ENCODE measurements at places on chromosomes 4 and X.

DNA sequence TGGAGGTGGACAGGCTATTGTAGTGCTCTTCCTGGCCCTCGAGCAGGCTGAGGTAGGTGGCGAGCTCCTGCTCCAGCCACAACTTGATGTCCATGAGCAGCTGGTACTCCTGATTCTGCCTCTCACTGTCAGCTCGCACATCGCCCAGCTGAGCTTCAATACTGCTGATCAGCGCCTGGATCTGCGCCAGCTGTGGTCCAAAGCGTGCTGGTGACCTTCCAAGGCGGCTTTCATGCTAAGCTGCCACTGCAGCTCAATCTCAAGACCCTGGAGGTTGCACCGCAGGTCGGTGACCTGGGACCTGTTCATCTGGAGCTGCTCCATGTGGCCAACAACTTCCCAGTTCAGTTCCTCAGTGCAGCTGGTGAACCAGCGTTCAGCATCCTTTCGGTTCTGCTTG, 31.2 kb downstream of the LRIT3 start:
- no peak for DNase-seq

GRCh38 chr4:83387012-83387411, 52.4 kb upstream of the HPSE start:
- DNase-seq: no peak

GRCh38 chr4:132071815-132072214, 1077.3 kb upstream of the PCDH10 start:
- DNase-seq: no peak

GRCh38 chr4:106231931-106232330, 84.1 kb downstream of the TBCK start:
- no peak for DNase-seq

DNA sequence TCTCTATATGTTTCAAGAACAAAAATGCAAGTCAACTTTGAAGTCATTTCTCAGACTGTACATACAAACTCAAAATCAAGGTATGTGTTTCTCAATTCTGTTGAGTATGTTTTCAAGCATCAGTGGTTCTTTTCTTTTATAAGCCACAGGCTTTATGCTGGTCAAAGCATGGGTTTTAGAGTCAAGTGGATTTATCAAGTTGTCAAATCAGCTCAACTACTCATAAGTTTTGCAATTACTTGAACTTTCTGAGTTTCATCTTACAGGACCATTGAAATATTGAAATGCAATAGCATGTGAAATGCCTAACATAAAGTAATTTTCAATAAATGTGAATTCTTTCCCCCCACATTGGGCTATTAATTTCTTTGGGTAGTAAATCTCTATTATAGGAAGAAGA, 239.9 kb upstream of the DKK2 start:
- DNase-seq: no peak

DNA sequence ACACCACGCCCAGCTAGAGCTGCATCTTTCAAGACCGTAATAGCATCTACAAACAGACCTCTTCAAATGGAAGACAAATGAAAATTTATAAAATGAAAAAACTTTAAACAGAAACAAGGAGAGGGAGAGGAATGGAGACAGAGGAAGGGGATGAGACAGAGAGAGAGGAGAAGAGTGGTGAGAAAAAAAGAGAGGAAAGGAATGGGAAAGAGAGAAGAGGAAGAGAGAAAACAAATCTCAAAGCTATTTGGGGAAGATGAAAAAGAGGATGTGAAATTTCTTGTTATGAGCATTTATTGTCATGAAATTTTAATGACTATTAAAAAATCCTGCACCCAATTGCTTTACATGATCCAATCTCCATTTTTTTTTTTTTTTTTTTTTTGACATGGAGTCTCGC, 726.9 kb downstream of the GRID2 start:
- DNase-seq: no peak

- DNase-seq: no peak
Measured at GRCh38 chrX:103248553-103248952, 6.4 kb downstream of the TCEAL8 start.

- DNase-seq: no peak
Measured at GRCh38 chr4:150591406-150591805, 9.5 kb downstream of the MAB21L2 start.

- no peak for DNase-seq
Measured at GRCh38 chrX:128250621-128251020, 198.4 kb upstream of the ACTRT1 start.

DNA sequence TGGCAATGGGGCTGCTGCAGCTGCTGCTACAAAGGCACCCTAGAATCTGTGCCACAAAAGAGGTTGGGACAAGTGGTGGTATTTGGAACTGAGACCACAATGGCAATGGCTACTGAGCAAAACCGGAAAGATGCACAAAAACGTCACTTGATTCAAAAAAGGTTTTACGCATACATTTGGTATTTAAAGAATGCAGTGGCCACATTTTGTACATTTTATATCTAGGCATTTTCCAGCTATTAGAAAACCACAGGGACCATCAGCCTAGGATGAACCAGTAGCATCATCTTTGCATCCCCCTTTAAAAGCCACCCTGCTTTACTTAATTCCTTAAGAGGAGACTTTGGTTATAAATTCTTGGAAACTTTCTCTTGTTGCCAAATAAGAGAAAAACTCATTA, 104.8 kb upstream of the CXCL13 start:
- DNase-seq: no peak

DNA sequence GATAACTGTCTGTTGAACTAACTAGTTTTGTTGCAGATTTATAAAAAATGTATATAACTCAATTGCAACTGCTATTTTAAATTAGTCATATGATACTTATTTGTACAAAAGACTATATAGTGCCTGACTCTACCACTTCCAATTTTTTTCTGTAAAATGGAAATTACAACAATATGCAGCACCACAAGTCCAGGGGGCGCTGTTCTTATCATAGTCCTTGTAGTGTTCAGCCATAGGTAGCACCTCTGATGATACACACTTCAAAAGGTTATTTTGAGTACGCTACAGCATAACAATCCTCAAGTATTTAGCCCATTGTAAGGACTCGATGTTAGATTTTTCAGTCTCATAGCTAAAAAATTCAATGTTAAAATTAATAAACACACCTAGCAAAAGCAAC, 174.9 kb downstream of the CORIN start:
- no peak for DNase-seq

DNA sequence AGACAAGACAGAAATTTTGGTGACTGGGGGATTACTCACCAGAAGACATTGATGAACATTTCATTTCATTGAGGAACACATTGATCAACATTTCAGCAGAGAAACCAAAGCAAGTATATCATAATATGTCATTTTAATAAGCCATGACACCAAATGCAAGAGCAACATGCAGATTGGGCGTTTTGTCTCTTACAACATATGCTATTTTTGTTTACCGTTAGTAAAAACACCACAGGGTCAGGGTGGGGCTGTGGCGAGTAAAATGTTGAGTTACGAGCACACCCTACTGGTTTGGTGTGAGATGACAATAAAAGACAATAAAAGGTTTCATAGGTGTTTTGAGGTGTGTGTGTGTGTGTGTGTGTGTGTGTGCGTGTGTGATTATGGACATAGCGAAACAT, 294.5 kb downstream of the PDGFC start:
- DNase-seq: no peak

DNA sequence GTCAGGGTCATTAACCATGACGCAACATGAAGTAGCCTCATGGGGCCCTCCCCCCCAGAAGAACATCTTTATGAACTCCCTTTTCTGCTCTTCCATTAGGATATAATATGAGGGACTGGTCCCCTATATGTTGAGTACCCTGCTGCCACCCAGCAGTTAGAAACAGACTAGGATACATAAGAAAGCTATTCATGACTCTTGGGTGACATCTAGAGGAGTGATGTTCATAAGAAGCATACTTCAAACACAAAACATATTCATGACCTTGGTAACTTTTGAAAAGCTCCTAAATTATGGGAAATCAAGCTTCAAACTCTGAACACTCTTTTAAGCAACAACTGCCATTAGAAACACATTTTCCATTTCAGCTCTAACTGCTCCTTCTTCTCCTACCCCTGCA, 155.2 kb upstream of the SPIN4 start:
- peak; percentile 13 for DNase-seq

GRCh38 chr4:22607382-22607781, 85.4 kb upstream of the GBA3 start:
- peak; percentile 47 for DNase-seq

DNA sequence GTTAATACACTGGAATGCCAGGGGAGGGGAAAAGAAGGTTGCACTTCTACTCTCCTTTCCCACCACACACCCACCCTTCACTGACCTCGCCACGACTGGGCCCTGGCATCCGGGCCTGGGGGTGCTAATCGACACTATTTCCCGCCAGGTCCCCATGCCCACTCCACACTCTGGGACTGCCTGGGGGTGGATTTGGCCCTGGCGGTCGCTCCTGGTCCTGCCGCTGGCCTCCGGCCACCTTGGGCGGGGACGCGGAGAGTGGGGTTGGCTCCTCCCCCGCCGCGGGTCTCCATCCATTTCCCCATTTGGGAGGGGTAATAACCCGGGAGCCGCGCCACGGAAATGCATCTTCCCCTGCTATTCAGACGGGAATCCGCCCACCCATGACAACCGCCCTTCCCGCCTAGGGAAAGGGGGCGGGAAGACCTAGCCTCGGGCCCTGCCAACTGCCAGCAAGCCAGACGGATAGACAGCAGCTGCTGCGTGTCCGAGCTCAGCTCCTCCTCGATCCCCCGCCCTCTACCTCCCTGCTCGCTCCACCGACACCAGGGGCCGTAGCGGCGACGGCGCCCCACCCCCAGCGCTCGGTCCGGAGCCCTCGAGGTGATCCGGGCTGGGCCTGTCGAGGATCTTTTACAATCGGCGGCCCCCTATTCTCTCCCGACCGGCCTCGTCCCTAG, 78.1 kb downstream of the RLIM start:
- DNase-seq: peak; percentile 90

- DNase-seq: no peak
Measured at GRCh38 chr4:78149751-78150542, 92.8 kb downstream of the FRAS1 start.

GRCh38 chr4:182536221-182536811, 293.1 kb downstream of the TENM3 start:
- DNase-seq: no peak

DNA sequence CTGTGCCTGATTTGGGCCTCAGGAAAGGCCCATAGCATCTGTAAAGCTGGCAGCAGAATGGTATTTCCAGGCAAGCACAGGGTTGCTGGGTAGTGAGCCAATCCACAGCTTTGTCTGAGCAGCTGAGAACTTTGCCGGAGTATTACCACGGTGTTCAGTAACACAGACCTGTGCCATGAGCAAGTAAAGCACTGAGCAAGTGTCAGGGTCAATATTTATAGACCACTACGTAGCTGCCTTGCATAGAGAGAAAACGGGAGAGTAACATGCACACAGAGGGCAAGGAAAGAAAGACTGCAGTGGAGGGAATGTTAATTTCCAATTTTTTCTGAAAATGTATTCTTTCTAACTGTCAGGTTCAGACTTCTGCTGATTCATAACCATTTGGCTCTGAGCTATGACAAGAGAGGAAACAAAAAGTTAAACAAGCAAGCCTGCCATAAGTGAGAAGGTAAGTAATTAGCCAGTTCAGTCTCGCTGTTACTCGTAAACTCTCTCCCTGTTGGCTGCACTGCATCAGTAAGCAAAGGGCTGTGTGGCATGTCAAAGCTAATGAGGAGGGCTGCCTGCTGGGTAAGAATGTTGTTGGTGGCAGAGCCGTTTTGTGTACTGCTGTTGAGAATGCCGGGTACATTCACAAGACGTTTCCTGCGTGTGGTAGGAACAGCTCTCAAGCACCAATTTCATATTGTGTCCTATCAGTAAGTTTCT, 238.1 kb downstream of the BMPR1B start:
- DNase-seq: no peak

DNA sequence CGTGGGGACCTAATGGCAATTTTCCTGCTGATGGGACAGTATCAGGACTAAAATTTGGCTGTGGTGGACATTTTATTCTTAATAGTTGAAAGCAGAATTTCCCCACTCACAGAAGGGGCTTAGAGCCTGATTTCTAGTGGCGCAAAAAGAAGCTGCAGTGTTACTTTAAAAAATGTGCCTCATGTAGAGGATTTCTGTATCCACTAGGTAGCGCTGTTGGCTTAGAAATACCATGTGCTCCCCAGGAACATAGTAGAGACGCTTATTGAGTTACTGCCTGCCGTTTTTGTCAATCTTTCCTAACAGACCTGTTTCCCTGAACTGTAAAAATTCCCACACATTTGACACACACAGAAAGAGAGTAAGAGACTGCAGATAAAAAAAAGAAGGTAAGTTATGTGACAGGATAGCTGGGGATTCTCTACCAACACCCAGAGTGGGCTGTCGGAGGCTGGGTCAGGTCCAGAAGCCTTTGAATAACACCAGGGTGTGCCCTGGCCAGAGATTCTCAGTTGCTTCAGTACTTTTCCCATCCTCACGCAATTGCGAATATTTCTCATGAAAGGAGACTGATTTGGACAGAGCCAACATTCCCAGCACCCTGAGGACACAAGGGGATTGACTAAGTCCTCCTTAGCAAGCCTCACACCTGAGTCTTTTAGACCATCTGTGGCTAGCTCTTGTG, 88.4 kb downstream of the ZXDA start:
- DNase-seq: peak; percentile 58

DNA sequence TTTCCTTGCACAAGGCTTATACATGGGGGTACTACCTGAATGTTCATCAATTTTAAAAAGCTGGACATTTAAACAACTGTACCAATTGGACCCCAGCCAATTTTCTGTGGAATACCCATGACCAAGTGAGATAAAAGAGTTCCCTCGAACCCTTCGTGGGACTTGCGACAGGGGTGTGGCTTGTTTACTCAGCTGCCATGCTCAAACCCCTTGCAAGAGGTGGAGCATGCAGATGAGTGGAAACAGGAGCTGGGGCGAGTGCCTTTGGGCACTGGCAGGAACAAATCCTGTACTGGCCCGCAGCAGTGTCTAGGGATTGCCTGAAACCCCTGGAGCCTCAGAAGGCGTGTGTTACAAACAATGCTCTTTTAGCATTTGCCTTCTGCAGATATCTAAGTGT, 144.2 kb downstream of the PDHA2 start:
- no peak for DNase-seq

DNA sequence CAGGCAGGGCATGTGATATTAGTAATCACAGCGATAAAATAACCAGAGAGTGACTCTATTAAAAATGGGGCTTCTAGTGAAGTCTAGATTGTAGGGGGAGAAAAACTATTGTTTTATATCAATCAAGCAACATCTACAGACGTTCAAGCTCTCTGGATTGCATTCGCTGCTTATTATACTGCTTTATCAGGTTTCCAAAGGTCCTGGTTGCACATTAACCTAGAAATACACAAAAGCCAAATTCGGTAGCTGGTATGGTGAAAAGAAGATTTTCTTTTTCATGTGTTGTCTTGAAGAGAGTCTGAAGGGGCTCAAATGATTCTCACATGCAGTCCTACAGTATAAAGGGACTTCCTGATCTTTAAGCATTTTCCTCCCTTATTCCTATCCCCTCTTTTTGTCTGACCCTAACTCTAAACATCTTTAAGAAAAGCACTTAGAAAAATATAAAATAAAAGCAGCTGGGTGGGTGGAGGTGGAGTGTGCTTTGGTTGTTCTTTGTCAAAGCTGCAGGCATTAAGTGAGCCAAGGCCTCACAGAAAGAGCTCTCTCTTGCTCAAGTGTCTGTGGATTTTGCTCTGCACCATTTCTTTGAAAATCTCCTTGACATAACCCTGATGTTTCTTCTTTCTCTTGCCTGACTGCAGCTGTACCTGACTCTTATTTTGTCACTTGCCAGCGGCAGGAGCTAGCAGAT, 46.1 kb downstream of the MID1IP1 start:
- no peak for DNase-seq

- DNase-seq: no peak
Measured at GRCh38 chrX:67587946-67588624, 44.3 kb downstream of the AR start.
